Type B pancreatic cell (in vitro differentiated cells): ENCODE measurements at places on chromosomes 1 and 21.
A peak's percentile ranks its signal among the peaks of the same experiment; 100 is the strongest.

- DNase-seq = no peak
These were observed 60.7 kb downstream of the LRRC8D start for GRCh38 chr1:89881415-89882058.

GRCh38 chr1:3914911-3915310 is 14.8 kb upstream of the C1orf174 start:
- no peak for DNase-seq

GRCh38 chr1:36539526-36539925 is 56.8 kb upstream of the CSF3R start:
- no peak for DNase-seq

DNA sequence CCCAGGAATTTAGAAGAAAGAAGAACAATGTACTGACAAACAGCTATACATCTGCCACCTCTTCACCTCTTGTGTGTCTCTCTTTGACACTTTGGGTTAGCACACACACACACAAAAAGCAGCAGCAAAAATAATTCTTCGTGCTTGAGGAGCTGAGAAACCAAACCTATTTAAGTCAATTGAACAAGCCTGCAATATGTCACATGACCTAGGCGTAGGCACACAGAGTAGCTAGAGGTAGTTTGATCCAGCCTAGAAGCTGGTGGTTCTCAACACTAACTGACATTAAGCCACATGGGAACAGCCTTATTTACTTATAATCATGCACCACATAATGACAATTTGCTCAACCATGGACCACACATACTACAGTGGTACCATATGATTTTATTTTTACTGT is 32.3 kb downstream of the RRAGC start:
- DNase-seq = no peak

DNA sequence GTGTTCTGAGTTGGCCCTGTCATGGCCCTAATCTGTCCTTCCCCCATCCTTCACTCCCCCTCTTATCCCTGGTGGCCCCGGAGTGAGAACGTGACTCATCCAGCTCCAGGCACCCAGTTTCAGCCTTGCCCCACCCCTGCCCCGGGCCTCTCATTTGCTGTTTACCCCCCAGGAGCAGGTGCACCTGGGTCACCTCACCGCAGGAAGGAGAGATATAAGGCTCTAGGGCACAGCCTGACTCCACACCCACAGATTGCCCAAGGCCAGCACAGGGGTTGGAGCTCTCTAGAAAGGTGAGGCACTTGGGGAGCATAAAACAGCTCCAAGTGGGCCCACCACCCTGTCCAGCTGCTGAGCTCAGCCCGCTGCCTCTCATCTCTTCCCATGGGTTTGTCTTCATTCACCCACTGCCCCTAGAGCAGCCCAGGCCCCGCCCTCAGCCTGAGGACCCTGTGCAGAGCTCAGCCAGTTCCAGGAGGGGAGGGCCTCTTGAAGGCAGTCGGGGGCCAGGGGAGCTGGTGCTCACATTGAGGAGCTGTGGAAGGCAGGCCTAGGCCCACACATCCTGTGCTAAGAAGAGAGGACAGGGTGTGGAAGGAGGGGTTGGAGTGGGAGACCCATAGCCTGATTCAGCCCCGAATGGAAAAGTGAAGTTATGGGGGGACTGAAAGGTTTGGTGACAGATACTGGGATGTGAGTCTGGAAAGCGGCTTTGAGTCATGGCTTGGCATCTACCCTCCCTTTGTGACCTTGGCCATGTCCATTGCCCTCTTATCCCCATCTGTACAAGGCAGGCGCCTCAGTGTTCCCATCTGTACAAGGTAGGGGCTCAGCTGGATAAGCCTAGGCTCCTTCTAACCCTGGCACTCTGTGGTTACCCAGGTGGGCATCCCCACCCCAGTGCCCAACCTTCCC is 16.1 kb upstream of the GPR37L1 start:
- DNase-seq = no peak

- DNase-seq = no peak
These were observed 783 bp upstream of the FCMR start for GRCh38 chr1:206922524-206922923.

DNA sequence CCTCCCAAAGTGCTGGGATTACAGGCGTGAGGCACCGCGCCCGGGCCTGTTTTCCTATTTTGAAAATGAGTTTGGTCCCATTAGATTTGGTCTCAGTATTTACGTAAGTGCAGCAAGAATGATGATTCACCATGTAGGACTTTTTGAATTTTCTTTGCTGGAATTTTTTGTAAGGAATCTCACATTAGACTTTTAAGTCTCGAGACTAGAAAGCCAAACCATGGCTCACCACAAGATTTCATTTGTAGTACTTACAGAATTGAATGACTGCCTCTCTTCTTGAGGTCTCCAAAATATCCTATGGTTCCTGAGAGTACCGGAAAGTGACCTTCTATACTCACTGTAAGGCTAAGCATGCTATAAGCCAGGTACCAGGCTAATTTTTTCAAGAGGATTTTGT is 325 bp downstream of the OR14A2 start:
- DNase-seq = no peak

GRCh38 chr1:74463333-74463988 is 49.0 kb downstream of the LRRC53 start:
- DNase-seq = no peak

GRCh38 chr1:112673592-112674439 is 643 bp upstream of the MOV10 start:
- no peak for DNase-seq

DNA sequence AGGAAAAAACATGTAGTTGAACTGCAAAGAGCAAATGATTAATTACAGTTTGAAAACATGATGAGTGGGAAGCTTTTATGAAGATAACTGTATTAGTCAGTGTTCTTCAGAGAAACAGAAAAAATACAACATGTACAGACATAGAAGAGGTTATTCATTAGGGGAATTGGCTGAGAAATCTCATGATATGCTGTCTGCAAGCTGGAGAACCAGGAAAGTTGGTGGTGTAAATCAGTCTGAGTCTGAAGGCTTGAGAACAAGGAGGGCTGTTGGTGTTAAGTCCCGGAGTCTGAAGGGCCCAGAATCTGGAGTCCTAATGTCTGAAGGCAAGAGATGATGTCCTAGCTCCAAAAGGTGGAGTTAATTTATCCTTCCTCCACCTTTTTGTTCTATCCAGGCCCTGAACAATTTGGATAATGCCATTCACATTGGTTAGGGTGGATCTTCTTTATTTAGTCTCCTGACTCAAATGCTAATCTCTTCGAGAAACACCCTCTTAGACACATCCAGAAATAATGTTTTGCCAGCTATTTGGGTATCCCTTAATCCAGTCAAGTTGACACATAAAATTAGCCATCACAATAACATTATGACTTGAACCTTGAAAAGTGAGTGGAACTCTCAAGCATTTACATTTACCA is 672.9 kb upstream of the PTBP2 start:
- DNase-seq = no peak

DNA sequence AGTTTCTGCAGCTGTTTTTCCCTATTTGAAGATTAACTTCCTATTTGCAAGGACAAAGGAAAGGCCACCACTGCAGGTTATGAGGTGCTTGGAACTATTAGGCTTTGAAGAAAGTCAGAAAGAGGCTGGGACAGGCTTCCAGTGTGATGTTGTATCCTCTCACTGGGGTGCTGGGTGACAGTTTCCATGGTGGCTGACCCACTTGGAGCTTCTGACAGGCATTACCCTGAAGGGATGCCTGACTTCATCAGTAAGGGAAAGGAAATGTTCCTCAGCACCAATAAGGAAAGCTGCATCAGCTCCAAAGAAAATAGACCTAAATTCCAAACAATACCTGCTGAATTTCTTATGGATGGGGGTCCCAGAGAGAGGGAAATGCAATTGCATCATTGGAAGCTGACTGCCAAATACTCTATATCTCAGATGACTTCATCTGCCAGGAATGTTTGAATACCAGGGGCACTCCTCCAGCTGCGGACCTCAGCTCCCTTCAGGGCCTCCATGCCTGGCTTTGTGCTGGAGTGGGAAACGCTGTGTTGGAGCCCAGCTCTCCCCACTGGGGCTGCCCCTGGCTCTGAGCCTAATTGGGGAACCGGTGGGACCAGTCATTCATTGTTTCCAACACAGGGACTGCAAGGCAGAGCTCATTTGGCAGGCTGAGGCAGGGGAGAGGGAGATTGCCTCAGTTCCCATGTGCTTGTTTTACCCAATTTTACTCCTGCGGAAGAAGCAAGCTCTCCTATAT is 76.6 kb downstream of the RGL1 start:
- peak; percentile 75 for DNase-seq

DNA sequence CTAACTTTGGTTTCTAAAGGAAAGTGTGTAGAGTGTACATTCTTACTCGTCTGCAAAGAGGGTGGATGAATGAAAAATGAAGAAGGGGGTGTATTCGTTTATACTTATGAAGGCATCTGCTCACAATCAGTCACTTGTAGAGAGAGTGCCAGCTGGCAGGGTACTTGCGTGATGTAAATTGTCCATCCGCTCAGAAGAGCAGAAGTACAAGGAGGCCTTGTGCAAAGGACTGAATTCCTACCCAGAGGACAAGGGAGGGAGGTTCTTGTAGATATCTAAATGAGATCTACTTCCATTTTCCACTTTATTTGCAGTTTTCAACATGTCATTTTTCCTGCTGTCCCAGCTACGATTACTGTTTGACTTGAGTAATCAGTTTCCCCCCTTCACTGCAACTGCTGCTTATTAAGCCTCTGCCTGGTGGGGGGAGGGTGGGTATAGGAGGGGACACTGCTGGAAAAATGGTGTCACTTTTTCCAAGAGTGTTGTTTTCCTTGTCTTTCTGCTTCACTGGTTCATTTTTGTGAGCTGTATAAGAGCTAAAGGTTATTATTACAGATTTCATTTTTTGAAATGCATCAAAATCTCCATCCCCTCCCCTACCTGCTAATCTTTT is 67.3 kb downstream of the LAMC1 start:
- no peak for DNase-seq

DNA sequence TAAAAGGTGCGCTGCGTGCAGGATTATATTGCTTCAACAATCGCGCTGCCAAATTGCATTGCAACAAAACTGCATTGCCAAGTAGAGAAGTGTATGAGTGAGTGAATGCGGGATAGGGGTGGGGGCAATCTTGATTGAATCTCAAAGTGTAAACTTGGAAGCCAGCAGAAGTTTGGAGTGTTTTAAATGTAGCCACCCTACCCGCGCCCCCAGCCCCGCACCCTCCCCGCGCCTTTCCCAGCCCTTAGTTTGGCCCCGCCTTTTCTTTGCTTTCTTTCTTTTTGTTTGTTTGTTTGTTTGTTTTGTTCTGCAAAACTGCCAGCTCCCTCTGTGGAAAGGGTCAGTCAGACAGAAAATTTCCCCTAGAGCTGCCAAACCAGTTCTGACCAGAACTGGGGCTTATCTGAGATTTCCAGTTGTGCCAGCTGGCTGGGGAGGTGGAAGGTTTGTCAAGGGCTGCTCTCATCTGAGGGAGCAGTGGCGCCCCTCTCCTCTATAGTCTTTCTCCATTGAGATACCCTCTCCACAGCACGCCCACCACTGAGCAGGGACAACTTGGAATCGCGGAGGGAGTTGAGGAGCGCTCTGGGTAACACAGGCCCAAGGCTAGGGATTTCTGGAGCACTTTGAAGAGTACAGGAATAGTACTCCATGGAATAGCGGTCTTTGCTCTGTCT is 666 bp upstream of the BEND5 start:
- DNase-seq = no peak

DNA sequence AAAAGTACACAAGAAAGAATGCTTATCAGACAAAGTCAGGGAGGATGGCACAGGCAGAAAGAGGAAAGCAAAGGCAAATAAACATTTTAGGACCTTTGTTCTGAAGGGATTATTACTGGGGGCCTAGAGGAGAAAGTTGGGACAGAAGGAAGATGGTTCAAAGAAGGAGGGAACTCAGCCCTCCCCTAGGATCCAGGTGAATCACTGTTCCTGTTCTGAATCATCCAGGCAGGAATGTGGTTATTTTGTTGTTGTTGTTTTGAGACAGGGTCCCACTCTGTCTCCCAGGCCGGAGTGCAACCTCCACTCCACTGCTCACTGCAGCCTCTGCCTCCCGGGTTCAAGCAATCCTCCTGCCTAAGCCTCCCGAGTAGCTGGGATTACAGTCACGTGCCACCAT is 38.5 kb upstream of the PSEN2 start:
- no peak for DNase-seq

DNA sequence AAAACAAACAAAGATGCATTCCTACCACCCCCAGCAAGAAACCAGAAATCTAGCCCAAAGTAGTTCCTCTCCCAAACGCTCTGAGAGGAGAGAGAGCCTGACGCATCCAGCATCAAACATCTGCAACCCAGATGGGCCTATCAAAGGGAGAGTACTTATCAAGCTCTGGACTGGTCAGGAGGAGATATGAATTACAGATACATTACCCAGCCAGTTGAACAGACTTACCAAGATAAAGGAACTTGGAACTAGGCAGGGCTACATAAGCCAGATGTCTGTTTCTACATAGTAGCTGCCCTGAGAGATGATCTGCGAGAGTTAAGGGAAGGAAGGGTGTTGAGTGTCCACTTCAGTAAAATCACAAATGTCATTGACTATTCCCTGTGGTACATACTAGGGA is 138.4 kb downstream of the PAPPA2 start:
- no peak for DNase-seq

DNA sequence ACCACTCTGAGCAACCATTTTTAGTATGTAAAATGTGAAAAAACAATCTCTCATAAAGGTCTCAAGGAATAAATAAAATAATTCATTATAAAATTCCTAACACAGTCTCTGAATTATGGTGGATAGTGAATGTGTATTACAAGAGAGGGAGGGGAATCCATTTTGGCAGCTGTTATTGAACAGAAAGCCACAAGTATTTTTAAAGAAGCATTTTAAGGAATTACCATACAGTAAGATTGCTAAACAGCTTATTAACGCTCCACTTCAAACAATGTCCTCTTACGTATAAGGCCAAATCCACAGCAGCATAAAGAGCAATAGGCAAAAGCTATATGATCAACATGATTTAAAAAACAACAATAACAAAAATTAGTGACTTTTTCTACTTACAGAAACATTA is 18.4 kb downstream of the PIGK start:
- no peak for DNase-seq

- DNase-seq = no peak
These were observed 12.6 kb downstream of the CREG1 start for GRCh38 chr1:167541003-167541402.

GRCh38 chr1:60071296-60071695 is 2.3 kb downstream of the C1orf87 start:
- no peak for DNase-seq

DNA sequence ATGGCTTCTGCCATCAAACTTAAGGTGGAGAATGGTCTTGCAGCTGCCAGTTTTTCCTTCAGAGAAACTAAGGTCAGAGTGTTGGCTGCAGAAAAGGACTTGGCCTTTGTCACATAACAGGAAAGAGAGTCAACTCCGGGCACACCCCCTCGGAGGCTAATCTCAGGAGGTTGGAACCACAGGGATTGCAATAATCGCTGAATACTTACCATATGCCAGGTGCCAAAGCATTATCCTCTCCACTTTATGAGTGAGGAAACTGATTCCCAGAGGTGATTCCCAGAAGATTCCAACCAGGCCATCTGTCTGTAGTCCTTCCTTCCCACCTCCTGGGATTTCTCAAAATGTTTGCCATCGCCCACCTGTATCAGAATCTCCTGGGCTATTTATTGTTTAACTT is 54.0 kb downstream of the LACTBL1 start:
- no peak for DNase-seq

GRCh38 chr1:59709333-59709732 is 105.4 kb upstream of the HOOK1 start:
- DNase-seq = no peak

- DNase-seq = no peak
These were observed 173.0 kb downstream of the GABPA start for GRCh38 chr21:25907573-25908275.

- DNase-seq = no peak
These were observed 52.2 kb downstream of the CAPZB start for GRCh38 chr1:19432943-19433718.
